NCI-H69 (cell line): ENCODE measurements at places on chromosomes 6 and 20.

- no peak for DNase-seq
Measured at GRCh38 chr6:4380881-4381281, 245.5 kb upstream of the ECI2 start.

GRCh38 chr6:35170891-35171290, 29.8 kb upstream of the TCP11 start:
- no peak for DNase-seq

DNA sequence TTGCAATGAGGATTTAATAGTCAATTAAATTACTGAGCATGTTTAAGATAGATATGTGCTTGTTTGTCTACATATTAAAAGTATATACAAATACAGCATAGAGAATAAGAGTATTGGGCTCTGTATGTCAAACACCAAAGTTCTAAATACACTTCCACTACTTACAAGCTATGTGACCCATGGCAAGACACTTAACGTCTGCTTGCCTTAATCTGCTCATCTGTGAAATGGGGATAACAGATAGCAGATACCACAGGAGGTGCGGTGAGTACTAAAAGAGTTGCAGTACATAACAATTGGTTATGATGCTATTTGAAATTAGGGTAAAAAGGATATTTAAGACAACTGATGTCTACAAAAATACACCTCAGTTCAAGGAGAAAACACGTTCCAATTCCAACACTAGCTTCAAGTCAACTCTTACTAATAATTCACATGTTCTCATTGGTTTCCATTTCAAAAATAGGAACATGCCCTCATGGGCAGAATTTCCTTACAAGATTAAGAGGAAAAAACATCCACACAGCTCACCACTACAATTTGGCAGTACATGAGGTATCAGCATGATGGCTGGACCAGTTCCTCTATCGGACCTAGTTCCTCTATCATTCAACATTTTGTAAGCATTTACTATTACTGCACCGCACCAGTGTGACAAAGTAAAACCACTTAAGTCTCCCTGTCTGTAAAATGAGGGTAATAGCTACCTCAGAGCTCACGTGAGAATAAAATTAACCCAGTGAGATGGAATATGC, 101.1 kb downstream of the SMLR1 start:
- DNase-seq: no peak

DNA sequence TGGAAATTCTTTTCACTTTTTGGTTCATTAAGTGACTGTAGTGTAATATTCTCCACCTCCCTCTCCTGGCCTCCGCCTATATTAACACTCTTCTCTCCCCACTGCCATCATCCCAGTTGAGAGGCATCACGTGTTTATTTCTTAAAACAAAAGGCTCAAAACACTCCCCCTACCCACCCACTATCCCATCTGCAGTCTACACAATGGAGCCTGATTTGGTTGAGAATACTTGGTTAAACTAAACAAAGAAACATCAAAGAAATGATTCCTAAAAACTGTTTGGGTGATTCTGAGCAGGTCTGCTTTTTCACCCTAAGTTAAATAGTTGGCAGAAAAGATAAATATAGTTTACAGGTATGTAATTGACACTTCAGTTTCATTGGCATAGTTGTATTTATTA, 5.9 kb downstream of the TFAP2B start:
- peak; percentile 32 for DNase-seq

- no peak for DNase-seq
Measured at GRCh38 chr6:89267918-89268317, 47.2 kb downstream of the GABRR2 start.

DNA sequence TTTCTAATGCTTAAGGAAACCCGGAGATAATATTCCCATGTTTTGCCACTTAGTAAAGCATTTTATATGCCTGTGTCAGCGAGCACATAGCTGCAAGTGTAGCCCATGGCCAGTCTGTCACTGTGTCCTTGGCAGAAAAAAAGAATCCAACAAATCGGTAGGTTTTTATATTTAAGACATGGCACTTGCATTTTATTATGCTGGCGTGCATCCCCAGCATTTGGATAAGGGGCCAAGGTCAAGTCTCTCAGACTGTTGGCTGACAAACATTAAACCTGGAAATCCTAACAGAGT, 1.2 kb upstream of the ZNF184 start:
- DNase-seq: peak; percentile 23

DNA sequence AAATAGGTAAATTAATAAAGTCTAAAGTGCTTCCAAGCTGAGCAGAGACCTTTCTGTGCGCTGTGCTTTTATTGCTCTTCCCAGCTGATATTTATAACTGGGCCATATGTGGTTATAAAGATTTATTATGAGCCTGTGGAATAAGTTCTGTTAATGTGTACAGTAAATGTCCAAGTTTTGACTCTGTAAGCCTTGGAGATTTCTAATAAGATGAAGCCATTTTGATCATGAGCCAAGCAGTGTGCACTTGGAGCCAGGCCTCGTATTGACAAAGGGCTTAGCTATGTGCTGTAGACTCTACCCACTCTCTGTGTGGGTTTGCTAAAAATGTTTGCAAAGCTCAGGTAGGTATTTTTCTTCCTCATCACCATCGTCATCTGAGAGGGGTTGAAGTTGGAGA, 361.1 kb downstream of the FOXA2 start:
- DNase-seq: no peak

DNA sequence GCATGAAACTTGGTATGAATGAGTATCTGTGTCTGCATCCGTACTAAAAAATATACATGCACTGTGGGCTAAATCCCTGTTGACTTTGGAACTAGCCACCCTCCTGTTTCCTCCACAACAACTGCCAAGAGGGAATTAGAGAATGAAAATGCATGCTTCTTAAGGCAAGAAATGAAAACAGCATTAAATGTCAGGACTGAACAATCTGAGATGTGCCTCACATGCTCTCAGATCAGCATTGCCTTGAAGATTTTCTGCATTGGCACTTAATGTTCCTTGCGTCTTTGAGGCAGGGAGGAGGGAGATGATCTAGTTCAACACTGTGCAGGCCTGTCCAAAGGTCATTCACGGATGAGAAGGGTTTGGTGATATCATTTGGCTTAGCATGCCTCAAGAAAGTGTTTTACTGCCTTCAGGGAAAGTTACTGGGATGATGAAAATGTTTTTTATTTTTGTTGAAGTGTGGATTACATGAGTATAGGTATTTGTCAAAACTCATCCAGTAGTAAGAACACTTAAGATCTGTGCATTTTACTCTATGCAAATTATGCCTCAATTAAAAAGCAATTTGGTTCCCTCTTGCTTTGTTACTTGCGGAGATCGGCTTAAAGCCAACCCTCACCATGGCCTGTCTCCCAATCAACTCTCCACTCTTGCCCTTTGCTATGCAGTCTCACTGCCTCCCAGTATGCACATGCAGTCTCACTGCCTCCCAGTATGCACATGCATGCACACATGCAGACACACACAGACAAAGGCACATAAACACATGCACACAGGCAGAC, 47.5 kb upstream of the RIN2 start:
- no peak for DNase-seq

GRCh38 chr6:113364766-113365165, 492.4 kb upstream of the MARCKS start:
- DNase-seq: no peak

- DNase-seq: peak; percentile 83
Measured at GRCh38 chr20:24721891-24722568, 227.0 kb upstream of the CST7 start.

DNA sequence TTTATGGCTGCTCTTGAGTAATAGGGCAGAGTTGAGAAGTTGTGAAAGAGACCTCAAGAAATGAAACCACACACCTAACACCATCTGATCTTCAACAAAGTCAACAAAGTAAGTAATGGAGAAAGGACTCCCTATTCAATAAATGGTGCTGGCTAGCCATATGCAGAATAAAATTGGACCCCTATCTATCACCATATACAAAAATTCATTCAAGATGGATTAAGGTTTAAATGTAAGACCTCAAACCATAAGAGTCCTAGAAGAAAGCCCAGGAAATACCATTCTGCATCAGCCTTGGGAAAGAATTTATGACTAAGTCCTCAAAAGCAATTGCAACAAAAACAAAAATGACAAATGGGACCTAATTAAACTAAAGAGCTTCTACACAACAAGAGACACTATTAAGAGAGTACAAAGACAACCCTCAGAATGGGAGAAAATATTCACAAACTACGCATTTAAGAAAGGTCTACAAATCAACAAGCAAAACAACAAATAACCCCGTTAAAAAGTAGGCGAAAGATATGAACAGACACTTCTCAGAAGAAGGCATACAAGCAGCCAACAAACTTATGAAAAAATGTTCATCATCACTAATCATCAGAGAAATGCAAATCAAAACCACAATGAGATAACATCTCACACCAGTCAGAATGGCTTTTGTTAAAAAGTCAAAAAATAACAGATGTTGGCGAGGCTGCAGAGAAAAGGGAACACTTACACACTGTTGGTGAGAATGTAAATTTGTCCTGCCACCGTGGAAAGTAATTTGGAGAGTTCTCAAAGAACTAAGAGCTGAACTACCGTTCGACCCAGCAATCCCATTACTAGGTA, 4.0 kb downstream of the MAP3K5 start:
- DNase-seq: no peak

- no peak for DNase-seq
Measured at GRCh38 chr6:24227556-24227955, 101.5 kb downstream of the NRSN1 start.

- DNase-seq: no peak
Measured at GRCh38 chr20:40676491-40677269, 12.4 kb downstream of the MAFB start.

- no peak for DNase-seq
Measured at GRCh38 chr6:50890579-50890978, 71.9 kb downstream of the TFAP2B start.

DNA sequence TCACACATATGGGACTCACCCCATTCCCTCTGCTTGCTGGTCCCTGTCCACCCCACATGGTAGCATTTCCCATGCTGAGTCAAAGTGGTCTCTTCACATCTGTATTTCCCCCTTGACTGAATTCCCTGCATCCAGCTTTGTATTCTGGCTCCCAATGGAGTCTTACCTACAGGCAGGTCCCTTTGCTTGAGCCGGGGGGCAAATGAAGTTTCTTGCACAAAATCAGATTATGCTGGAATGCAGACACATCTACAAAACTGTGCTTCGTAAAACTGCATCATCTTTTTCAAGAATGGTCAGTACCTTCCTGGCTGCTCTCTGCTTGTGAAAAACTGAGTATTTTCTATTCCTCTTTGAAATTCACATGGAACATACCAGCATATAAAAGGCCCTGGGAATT, 32.1 kb upstream of the BCAS1 start:
- no peak for DNase-seq

DNA sequence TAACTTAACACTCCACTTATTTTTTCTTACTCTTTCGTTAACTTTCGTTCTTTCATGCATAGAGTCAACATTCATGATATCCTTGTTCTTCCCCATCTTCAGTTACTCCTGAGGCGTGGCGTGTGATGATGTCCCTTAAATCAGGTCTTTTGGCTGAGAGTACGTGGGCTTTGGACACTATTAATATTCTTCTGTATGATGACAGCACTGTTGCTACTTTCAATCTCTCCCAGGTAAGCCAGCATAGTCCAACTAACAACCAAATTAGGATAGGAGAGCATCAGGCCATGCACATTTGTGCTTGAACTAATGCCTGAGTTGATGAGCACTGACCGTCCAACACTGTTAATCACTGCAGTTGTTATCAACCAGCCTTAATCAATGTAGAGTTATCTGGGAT, 119.6 kb downstream of the TMEM242 start:
- no peak for DNase-seq

DNA sequence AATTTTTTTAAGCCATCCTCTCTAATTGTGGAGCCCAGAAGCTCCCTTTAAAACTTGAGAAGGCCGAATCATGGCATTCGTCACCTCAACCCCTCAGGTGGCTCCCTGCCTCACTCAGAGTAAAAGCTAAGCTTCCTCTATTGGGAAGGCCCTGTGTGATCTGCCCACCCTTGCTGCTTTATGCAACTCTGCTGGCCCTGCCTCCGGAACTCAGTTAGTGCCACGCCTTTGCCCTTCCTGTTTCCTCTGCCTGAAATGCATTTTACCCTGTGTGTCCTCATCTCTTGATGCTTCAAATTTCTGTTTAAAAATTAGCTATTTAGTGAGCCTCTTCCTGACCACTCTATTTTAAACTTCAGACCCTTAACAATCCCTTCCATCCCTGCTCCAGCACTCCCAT, 5.7 kb downstream of the PACRG start:
- DNase-seq: peak; percentile 63

DNA sequence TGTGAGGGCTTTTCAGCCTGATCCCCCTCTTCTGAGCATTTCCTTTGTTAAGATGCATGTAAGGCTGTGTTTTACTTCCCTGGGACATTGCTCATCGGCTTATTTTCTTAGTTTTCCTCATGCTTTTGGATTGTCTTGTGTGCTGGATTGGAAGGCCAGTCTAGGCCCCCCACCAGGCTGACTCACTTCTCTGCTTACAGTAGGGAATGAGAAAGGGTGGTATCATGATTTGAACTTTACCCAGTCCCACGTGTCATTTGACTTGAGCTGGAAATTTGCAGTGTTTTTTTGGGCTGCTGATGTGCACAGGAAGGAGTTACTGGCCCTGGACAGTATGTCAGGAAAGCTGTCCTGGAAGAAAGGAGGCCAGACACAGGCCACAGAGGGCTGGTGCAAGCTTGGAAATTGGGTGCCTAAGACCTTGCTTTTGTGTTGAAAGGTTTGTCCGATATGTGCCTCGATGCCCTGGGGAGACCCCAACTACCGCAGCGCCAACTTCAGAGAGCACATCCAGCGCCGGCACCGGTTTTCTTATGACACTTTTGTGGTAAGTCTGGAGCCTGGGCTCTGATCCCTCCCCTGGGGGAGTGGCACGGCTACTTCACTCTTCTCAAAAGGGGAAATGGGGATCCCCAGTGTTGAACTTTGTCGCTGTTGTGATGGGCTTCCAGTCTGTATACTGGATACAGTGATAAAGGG, 12.8 kb downstream of the RNF114 start:
- no peak for DNase-seq

GRCh38 chr20:50172347-50173013, 18.1 kb upstream of the CEBPB start:
- DNase-seq: peak; percentile 19

DNA sequence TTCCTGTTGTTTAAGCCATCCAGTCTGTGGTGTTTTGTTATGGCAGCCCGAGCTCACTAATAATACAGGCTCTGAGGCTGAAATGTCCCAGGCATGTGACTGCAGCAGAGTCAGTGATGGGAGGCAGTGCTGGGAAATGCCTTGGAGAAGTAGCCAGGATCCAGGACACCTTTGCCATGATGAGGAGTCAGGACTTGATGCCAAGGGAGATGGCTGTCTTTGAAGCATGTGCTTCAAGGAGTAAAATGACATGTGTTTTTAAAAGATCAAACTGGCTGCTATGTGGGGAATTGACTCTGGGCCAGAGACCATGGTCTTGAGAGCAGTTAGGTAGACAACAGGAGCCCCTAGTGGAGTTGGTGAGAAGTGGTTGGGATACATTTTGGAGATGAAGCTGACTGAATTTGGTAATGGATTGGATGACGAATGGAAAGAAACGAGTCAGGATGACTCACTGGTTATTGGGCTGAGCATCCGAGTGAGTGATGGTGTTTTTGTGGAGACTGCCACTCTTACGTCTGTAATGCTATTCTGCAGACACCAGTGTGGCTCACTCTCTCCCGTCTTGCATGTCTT, 322.2 kb downstream of the PLCB1 start:
- peak; percentile 75 for DNase-seq

GRCh38 chr6:51892750-51893149, 194.7 kb downstream of the PKHD1 start:
- no peak for DNase-seq

- DNase-seq: no peak
Measured at GRCh38 chr6:45816674-45817297, 198.9 kb downstream of the CLIC5 start.
